NB4 (cell line): ENCODE measurements at places on chromosomes 3 and 15.
A peak's percentile ranks its signal among the peaks of the same experiment; 100 is the strongest.

- DNase-seq, result no peak
Observed at GRCh38 chr3:60591267-60591666, 660.0 kb downstream of the FHIT start.

GRCh38 chr3:77535116-77535515 is 495.2 kb downstream of the ROBO2 start:
- no peak for DNase-seq

DNA sequence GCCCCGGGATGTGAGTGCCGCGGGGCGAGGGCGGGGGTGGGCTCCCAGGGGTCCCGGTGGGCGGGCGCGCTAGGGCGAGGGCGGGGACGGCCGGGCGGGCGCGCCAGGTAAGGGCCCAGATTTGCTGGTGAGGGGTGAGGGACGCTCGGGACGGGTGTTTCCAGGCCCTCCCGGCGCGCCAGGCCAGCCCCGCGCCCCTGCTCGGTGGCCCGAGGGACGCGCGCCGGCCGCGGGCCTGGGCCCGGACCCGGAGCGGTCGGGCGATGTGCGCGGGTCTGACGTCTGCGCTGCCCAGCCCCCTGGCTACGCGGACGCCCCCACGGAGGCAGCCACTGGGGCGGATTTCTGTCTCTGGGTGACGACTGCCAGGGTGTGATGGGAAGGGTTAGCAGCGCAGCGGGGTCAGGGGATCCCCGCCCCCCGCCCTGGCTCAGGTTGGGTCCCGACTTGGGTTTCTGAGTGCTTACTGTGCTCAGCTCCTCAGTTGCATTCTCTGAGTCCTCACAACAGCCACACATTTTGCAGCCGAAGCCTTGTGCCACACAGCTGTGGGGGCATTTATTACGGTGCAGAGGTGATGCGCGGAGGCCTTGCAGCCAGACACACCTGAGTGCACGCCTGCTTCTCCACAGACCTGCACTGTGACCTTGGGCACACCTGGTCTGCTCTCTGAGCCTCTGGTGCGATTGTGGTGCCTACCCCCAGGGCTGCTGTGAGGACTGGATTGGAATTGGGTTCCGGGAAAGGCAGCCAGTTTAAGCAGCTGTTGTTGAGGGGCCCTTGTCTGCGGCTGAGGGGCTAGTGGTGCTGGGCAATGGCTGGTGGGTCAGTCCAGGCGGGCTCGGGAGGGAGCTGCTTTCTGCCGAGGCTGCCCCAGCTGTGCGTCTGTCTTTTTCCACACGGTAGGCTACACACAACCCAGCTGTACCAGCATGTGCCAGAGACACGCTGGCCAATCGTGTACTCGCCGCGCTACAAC is 523 bp downstream of the HDAC11 start:
- no peak for DNase-seq

DNA sequence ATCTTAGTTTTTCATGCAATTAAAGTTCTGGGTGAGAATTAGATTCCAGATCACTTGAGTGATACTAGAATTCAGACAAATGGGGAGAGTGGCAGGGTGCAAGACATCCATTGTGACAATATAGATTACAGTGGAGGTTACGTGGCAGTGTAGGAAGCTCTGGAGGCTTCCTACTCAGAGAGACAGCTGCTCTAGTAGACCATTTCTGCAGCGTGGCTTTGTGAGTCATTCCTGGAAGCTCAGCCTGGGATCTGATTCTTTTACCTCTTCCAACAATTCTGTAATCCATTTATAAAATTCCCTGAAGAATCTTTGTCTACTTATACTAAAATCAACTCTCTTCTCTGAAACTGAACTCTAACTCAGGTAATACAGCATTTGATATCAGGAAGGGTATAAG is 90.4 kb upstream of the ASB14 start:
- DNase-seq, result no peak

DNA sequence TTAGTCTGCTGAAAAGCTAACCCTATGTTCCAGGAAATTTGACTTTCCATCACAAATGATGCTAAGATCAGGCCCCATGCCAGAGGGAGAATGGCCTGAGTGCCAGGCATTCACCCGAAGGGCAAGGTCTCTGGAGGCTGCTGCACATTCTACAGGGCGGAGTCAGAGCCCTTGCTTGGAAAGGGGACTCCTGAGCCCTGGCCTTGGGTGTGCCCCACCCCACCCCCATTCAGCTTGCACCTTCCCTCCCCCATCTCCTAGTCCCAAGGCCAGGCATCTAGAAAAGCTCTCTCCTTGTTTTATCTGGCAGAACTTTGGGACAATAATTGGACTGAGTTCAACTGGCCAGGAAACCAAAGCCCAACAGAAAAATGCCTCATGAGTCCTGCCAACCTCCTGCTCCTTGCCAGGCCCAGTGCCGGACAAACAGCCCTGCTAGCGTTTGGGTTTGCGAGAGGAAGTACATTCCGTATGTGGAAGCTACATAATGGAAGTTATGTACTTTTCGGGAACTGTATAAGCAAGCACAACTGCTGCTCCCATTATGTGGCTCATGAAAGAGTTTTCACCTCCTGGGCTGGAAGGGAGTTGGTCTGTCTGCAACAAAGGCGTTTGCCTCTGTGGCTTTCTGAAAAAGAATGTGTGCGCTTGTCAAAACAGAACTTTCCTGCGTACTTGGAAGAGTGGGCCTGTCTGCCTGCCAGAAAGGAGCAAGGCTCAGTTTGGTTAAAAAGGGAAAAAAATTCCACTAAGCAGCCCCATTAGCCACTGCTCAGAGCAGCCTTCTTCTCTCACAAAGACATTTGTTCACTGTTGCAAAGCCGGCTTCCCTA is 321.5 kb upstream of the CTNNB1 start:
- DNase-seq, result no peak

GRCh38 chr15:90160781-90161727 is 40.1 kb upstream of the SEMA4B start:
- DNase-seq, result no peak

- no peak for DNase-seq
Observed at GRCh38 chr15:75573648-75574384, 5.3 kb downstream of the PTPN9 start.

DNA sequence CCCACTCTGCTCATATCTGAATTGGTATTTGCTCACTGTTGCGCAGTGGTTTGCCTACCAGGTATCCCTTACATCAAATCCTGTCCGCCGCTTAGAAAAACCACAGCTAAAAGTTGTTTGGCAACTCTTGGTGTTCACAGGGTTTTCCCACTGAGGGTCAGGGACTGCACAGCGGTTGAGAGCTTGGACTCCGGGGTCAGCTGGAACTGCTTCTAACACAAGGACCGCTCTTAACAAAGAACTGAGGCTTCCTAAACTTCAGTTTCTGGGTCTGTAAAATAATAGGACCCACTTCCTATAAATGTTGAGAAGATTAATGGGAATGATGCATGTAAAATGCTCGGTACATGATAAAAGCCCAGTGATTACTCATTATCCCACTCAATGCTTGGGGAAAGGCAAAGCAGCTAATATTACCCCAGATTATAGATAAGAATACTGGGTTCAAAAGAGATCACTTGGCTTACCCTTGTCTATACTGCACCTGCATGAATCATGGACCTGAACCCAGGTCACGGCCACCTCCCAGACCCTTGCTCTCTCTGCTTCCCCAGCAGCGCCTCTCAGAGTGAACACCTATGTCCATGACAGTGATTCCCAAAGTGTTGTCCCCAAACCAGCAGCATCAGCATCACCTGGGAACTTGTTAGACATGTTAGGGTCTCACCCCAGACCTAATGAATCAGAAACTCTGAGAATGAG is 36.1 kb downstream of the LIPC start:
- no peak for DNase-seq

DNA sequence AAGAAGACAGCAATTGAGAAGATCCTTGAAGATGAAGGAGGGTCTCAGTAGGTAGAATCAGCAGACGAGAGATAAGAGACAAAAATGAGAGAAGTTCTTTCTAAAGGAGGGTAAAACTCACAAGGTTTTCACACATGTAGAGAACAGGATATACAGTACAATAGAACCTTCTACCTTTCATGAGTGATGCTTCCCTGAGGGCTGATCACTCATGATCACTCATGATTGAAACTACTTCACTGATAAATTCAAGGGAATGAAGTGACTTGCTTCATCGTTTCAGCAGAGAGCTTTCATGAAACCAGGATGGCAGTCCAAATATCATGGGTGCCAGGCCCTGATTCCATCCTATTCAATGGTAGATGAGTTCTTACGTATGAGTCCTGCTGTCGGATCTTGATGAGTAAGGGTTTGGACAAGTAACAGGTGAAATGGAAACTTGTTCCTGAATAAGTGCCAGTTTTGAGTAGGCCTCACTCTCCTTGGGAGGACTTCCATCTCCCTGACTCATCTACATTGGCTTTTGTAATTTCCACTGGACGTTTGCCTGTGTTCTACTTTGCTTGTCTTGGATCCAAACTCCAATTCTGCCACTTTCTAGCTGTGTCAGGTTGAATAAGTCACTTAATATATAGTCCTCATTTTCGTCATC is 9.6 kb upstream of the CLDN16 start:
- no peak for DNase-seq

- peak; percentile 69 for DNase-seq
Observed at GRCh38 chr3:48528048-48528447, 24.1 kb upstream of the SHISA5 start.

GRCh38 chr15:57432141-57432741 is 55.9 kb downstream of the CGNL1 start:
- DNase-seq, result no peak

DNA sequence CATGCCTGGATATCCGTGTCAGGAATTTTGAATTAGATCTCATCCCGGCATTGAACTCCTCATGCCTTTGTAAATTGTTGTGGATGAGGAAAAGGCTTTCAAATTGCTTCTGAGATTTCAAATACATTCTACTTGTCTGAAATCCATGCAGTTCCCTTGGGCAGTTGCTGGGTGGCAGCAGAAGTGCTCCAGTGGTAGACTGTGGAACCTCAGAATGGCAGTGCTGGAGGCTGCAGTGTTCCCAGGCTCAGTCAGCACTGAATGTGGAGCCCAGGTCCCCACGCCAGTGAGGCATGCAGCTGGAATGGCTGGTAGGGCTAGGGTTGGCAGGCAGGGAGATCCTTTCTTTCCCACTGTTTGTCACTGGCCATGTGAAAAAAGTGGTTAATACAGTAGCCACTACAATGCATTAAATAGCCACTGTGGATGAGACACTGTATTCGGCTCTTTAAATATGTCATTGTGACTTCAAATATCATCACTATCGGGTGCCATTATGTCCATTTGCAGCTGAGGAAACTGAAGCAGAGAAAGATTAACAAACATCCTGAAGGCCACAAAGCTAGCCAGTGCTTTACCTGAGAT is 98.6 kb downstream of the TPRG1 start:
- peak; percentile 66 for DNase-seq

- DNase-seq, result no peak
Observed at GRCh38 chr3:169694117-169694516, 30.6 kb upstream of the MECOM start.

DNA sequence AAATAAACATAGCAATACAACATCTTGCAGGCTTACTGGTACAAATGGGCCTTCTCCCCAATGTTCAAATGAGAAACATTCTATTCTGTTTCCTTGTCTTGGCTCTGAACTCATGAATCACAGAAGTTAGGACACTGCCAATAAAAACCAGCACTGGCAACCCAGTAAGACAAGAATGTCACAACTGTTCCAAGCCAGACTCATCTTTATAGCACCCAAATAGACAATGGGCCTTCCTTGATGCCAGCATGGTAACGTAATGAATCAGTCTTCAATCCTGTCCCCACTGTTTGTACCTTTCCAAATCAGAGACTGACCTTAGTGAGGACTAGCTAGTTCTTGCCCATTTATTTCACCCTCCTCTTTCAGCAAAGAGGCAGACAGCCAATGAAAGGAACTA is 14.1 kb upstream of the RPS17 start:
- DNase-seq, result no peak

- no peak for DNase-seq
Observed at GRCh38 chr3:117523418-117523817, 813.8 kb downstream of the TUSC7 start.

DNA sequence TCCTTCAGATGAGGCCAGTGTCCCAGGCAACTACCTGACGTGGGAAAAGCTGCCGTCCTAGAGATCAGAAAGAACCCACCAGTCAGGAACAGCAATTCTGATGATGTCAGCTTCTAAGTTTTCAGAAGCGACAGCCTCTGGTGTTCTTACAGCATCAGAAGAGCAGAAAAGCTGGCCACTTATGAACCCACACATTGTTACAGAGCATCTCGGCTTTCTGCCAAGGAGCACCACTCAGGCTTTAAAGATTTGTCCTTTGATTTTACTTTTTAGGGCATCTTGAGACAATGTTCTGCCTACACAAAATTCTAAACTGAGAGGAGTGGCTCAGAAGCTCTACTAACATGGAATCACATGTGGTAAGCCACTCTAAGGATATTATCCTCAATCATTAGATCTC is 49.7 kb upstream of the BOC start:
- DNase-seq, result no peak

GRCh38 chr15:58513726-58514336 is 82.0 kb downstream of the LIPC start:
- DNase-seq, result no peak

GRCh38 chr3:168292296-168292695 is 196.6 kb upstream of the GOLIM4 start:
- DNase-seq, result no peak

GRCh38 chr3:178036451-178037144 is 499.6 kb upstream of the KCNMB2 start:
- DNase-seq, result no peak

DNA sequence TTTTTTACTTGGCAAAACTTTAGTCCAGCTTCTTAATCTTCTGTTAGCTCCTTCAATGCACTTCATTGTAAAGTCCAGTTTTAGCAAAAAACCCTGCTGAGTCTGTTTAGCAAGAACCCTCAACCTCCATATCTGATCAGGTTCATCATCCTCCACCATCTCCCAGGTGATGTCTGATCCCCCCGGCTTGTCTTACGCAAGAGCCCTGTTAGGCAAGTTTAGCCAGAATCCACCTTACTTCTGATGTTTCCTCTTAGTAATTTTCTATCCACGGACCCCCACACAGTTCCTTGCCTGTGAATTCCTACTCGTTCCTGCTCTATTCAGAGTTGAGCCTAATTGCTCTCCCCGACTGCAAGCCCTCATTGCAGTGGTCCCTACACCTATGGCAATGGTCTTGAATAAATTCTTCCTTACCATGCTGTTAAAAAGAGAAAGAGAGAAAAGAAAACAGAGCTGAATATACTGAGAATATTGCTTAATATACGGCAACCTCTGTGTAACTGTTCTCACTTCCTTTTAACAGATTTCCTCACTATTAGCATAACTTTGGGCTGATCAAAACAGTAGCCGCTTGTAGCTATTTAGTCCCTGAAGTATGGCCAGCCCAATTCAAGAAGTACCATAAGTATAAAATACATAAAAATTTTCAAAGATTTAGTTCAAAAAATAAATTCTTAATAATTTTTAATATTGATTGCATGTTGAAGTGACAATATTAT is 78.7 kb upstream of the MME start:
- DNase-seq, result peak; percentile 9

DNA sequence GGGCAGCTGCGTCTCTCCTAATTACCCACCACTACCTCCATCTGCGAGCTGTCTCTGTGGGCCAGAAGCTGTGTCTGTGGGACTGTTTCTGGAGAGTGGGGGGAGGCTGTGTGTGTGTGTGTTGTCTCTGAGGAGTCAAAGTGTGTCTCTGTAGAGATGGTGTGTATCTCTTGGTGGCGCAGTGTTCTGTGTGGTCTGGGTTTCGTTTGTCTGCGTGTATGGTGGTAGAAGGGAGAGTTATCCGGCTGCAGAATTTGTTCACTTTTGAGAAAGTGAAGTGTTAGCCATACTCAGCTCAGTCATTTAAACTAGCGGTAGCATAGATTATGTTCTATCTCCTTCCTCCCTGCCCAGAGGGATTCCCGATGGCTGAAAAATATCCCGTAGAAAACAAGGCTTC is 2.2 kb downstream of the MYRIP start:
- DNase-seq, result no peak

GRCh38 chr3:98711426-98711825 is 51.7 kb upstream of the ST3GAL6 start:
- DNase-seq, result peak; percentile 10

- no peak for DNase-seq
Observed at GRCh38 chr15:94107652-94108051, 123.7 kb upstream of the MCTP2 start.
